ENCODE measurements at places on chromosomes 3 and 15.

DNA sequence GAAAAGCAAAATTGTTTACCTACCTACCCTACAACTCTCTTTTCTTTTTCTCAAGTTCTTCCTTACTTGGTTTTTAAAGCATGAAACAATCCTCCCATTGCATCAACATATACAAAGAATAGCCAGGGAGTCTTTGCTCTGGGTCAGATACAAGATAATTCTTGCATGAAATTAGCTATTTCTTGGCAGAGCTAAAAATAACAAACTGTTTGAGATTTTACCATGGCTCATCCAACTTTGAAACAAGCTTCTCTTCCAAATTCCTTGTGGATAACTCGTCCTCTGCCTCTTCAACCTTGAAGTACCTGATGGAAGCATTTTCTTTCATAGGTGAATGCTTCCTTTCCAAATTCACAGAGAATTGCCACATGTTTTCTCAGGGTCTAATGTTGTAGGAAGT, 9.2 kb upstream of the CBLB start:
- DNase-seq, result no peak

GRCh38 chr3:66863205-66864111, 134.6 kb upstream of the KBTBD8 start:
- DNase-seq, result no peak

DNA sequence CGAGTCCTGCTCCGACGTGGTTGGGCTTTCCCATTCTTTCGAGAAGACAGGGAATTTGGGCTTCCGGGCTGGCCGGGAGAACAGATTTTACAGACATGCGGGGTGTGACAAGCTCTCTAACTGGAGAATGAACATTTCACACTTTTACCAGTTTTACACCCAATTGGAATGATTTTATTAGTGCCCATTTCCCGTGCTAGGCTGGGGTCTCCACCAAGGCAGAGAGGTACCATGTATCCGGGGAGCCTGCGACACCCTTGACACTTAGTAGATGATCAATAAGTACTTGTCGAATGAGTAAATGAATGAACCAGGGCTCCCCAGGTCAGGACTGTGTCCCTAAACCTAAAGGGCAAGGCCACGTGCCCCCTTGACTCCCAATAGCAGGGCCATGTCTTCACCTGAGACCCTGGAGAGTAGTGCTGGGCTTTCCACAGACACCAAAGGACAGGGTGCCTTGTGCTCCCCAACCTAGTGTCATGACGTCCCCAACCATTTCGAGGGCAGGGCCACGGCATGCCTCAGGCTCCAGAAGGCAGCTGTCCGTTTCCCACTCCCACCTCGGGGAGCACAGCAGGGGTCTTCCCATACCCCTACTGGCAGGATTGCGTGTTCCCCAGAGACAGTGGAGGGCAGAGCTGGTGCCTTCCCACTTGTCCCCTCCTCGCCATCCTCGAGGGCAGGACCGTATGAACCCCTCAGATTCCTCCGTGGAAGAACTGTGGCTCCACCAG, 679 bp upstream of the MYD88 start:
- peak; percentile 26 for DNase-seq

DNA sequence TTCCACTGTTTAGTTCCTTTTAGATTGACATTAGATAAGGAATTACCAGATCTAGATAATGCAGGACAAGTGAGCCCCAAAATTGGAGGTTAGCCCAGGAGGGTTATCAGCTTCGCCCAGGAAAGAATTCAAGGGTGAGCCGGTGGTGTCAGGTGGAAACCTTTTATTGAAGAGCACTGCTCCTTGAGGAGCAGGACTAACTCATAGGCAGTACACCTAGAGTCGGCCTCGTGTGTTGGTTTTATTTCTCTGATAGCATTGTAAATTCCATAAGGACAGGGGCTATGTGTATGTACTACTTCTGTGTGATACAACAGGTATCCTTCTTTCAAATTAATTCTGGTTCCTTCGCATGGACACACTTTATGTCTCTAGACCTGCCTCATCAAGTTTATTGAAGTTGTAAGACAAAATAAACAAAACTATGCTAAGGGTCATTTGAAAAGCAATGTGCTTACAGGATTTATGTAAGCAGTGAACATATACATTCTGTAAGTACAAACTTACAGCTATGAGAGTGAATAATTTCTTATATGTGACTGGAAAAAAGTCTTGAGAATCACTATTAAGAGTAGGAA, 57.2 kb downstream of the SNX4 start:
- no peak for DNase-seq

DNA sequence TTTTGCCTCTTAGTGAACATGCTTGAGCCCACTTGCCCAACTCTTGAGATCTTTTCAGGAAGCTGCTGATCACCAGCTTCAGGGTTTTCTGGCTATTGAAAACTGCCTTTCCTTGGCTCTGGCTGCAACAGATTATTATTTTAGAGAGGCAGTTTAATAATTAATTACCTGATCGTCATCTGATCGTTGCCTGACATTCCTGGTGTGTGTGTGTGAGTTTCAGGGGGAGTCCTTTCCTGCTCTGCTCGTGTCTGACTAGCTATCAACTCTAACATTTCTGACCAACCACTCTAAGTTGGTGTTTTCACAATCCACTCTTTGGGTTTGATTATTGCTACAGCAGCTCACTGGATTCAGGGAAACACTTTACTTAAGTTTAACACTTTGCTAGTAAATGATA, 84.3 kb upstream of the SPATA16 start:
- DNase-seq, result no peak

DNA sequence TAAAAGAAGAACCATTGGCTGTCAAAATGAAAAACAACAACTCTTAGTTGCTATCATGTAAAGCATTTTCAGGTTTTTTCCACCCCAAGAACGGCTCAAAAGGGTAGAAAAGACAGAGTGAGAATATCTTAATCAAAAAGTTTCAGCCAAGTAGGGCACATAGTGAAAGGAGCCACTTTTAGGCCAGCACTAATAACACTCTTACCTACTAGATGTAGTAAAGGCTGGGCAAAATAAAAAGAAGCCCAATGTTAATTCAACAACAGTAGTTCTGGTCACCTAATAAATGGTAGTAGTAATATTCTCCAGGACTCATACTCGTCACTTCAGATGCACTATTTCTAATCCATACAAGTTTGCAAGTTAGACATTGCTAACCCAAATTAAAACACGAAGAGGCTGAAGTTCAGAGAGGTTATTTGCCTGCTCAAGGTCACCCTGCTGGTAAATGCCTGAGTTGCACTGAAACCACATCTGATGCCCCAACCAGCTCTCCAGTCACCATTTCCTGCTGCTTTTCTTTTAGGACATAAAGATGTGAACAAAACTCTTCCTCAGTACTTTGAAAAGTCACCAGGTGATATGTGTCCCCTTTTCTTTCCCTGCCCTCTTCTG, 7.5 kb downstream of the GOLIM4 start:
- no peak for DNase-seq

GRCh38 chr3:39485547-39485946, 18.1 kb downstream of the MOBP start:
- no peak for DNase-seq

DNA sequence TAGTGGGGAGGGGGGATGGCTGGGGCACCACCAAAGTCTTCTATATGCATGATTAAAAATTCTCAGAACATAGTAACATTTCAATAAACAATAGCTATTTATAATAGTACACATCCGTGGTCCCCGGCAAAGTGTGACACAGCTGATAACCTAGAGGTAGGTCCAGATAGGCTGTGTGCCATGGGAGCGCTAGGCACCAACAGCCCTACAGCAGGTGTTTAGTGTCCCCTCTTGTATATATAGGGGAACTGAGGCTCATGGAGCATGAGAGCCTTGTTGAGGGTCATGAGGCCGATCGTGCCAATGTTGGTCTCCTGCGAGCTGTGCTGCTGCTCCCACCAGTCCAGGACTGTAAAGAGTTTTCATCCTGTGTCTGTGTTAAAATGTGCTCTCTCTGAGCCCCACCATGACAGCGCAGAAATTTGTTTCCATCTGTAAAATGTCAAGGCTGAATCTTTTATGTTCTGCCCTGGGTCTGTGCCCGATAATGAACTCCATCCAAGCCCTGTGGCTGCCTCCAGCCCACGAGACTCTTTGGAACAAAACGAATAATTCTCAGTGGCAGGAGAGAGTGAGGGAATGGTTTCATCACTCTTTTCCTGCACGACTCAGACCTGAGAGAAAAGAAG, 14.5 kb downstream of the TMEM158 start:
- no peak for DNase-seq

- no peak for DNase-seq
Observed at GRCh38 chr3:78459796-78460195, 1308.0 kb downstream of the ROBO1 start.

- DNase-seq, result no peak
Observed at GRCh38 chr3:112814266-112814665, 32.4 kb downstream of the CD200R1L start.

DNA sequence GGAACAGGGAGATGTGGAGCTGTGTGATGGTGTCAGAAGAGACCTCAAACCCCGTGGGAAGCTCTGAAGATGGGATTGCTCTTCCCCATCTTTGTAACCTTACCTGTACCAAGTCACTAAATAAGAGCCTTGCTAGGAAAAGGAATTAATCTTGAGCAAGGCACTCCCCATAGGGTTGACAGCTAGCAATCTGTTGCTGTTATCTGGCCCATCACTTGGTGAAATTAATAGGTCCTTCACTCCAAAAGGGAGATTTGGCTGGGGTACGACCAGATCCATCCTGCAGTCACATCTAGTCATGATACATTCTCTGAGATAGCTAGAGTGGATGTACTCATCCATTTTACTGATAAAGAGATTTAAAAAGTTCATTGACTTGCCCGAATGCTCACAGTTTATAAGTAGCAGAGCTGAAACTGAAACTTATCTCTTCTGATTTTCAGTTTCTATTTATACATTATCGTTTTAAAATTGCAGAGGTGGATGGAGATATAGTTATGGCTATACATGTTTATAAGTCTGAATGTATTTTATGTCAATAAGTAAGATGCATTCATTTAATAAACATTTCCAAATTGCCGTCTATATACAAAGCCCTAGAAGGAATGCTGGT, 299.1 kb upstream of the MCTP2 start:
- DNase-seq, result no peak

DNA sequence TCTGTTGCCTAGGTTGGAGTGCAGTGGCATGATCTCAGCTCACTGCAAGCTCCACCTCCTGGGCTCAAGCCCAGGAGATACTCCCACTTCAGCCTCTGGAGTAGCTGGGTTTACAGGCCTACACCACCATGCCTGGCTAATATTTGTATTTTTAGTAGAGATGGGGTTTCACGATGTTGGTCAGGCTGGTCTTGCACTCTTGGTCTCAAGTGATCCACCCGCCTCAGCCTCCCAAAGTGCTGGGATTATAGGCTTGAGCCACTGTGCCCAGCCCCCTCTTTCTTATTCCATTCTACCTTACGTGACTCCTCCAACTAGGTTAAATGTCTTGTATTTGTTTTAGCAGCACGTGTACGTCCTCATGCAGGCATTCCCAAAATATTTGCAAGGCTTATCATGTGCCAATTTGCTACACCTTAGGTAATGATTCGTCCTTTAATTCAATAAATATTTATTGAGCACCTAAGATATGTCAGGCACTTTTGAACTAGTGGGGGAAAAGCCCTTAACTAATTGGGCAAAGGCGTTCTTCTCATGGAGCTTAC, 14.9 kb upstream of the MAGI1 start:
- DNase-seq, result no peak

DNA sequence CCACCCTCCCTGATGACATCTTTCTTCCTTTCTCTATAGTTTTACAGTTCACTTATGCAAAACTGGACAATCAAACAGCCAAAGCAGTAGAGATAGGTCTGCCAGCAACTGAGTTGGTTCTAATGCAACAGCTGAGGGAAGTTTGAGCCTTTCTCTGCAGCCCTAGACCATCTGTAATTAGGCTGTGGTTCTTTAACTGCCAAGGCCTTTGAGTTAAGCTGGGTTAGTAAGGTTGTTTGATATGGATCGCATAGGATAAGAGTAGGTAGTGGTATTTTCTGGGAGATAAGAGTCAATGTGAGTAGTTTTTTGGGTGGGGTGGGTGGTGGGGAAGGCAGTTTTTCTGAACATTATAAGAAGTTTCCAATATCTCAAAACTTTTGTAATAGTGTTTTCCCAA, 3.0 kb downstream of the RPL39L start:
- DNase-seq, result no peak

- DNase-seq, result no peak
Observed at GRCh38 chr3:33331414-33331813, 54.2 kb downstream of the FBXL2 start.

- DNase-seq, result no peak
Observed at GRCh38 chr15:42686281-42686680, 50.6 kb downstream of the CDAN1 start.

- DNase-seq, result no peak
Observed at GRCh38 chr15:52052066-52052935, 33.3 kb downstream of the MAPK6 start.

- DNase-seq, result no peak
Observed at GRCh38 chr3:4228295-4228694, 74.9 kb upstream of the SETMAR start.

- DNase-seq, result no peak
Observed at GRCh38 chr15:36879568-36880222, 220.7 kb downstream of the MEIS2 start.

DNA sequence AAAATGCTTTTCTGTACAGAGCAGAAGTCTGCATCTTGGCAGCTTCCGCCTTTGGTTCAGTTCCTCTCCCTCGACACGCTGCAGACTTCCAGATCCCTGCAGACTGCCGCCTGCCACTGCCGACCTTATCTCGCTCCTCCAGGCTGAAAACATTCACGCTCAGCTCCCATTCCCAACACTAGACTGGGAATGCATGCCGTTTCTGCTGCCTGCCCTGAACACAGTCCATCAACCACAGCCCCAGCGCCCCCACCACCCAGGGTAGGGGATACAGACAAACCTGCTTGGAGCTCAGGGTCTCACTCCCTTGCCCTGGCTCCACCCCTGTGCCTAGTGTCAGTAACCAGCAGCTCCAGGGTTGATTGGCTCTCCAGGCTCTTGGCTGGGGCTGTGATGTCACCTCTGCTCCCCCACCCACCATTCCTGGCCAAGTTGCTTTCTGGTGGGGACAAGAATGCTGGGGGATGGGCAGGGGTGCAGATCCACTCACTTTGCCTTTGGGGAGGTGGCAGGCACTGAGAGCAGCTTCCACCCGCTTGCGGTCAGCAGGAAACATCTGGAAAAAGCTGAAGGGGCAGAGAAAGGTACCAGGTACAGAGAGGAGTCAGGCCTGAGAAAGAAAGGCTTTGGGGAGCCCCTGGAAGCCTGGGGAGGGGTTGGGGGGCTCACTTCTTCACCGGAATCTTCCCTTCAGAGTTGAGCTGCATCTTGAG, 6.1 kb downstream of the PLCB2 start:
- no peak for DNase-seq

- DNase-seq, result no peak
Observed at GRCh38 chr3:129482721-129483120, 42.7 kb downstream of the IFT122 start.

All from activated T-helper 2 cell treated with anti-CD3 and anti-CD28 coated beads, Interferon-gamma antibody, Interleukin-2, Interleukin-4, amounts not matched to agents 10 μg/mL and 5 μg/mL and 100 μg/mL, durations not matched to agents 14 hours and 24 hours and 36 hours (primary cell).